ENCODE measurements at places on chromosomes 12 and 14.

- DNase-seq, result no peak
Observed at GRCh38 chr14:59959668-59960067, 39.7 kb downstream of the LRRC9 start.

DNA sequence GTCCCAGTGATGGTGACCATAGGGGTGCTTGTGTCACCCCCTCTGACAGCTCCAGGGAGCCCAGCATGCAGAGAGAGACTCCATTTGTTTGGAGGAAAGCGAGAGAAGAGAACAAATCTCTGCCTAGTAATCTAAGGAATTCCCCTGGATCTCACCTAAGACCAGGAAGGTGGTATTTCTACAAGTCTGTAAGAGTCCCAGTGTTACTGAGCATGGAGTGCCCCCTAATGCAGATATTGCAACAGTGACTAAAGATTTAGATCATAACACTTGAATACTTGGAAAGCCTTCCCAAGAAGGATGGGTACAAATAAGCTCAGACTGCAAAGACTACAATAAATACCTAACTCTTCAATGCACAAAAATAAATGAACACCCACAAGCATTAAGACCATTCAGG, 360.4 kb upstream of the GARIN6 start:
- DNase-seq, result no peak

DNA sequence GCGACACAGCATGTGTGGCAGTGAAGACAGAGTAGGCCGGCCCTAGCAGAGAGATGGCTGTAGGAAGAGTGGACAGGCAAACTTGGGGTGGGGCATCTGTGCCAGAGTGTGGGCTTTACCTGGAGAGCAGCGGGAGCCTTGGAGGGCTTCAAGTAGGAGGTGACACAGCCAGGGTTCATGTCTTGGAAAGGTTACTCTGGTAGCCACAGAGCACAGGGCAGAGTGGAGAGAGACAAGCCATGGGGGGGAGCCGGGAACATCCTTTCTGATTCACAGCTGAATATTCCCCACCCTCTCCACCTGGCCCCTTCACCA, 53.5 kb upstream of the DIO3 start:
- no peak for DNase-seq

- DNase-seq, result no peak
Observed at GRCh38 chr12:13788626-13789025, 192.8 kb downstream of the GRIN2B start.

DNA sequence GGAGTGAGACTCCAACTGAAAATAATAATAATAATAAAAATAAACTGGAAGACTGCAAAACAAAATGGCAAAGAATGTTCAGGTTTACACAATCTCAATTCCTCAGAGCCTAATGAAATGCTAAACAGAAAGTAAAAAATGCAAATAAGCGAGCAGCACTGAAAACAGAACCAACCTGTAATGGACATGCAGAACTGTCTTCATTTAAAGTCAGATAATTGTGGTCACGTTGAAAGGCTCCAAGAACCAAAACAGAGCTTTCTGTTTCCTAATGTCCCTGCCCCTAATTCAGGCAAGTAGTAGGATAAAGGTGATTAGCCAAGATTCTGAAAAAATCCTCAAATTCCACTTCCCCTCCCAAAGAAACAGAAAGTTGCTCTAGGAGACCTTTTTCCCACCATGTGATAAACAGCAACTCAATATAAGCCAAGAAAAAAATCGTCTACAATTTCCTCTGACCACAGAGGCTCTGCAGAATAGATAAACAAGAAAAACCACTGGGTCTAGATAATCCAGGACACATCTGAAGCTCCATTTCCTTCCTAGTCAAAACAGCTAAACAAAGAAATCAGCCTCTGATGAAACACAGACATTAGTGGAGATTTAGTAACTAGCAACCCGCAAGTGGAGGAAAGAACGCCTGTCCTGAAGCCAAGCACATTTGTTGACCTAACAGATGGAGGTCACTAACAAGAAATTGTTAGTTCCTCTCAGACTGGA, 3.0 kb downstream of the MIS18BP1 start:
- DNase-seq, result no peak

DNA sequence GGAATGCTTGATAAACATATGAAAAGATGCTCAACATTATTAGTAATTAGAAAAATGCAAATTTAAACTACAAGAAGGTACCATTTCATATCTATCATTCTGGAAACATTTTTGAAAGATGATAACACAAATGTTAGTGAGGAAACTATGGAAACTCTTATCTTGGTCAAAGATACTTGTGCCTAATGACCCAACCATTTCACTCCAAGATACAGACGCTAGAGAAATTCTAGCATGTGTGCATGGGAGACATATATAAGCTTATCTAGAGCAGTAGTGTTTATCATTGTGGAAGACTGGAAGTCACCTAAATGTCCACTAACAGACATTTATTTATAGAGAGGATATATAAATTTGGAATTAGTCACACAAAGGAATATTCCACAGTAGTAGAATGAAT, 143.1 kb upstream of the HMGA2 start:
- no peak for DNase-seq

Data from stimulated activated CD4-positive, alpha-beta T cell treated with anti-CD3 and anti-CD28 coated beads, Interleukin-2, amount 100 ng/mL, for 4 hours (primary cell).